Fibroblast of gingiva (primary cell): ENCODE measurements at places on chromosomes 3 and 15.
A peak's percentile ranks its signal among the peaks of the same experiment; 100 is the strongest.

DNA sequence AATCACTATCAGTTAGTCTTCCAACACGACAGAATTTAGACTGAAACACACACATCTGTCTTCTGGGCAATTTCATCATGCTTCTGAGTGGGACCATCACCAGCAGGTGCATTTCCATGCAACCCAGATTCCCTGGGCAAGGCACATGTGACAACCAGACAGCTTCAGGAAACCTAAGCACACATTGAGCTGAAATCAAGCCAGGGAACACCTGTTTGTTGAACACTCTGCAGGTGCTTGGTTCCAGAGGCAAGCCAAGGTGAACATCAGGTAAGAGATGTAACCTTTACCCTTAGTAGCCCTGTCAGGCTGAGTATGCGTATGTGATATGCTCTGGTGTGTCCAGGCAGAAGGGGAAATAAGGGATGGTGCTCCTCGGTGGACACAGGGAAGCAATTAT, 3.3 kb upstream of the PSMD2 start:
- no peak for DNase-seq

DNA sequence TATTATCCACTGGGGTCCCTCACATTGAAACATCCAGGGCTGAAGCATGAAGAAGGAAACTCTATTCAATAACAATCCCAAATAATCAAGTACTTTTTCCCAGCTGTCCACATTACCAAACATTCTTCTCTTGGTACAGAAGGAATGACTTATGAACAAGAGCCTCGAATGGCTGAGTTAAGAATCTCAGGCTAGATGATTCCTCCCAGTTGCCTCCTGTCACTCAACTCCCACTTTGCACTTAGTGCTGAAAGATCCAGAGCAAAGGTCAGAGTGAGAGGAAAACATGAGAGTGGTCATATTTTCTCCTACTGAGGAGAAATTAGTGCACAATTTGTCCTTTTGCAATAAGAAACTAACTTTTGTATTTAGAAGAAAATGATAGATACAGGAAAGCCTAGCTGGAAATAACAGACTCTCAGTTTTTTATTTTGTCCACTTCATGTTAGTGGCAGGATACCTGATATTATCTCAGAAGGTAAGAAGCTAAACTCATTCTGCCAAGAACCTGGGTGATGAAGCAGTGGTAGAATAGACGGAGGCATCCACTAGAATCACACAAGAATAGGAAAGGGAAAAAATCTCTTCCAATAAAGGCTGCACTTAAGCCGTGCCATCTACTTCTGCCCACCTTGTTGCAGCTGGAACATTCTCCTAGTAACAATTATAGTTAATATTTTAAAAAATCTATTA, 46.2 kb downstream of the GADL1 start:
- DNase-seq, result no peak

DNA sequence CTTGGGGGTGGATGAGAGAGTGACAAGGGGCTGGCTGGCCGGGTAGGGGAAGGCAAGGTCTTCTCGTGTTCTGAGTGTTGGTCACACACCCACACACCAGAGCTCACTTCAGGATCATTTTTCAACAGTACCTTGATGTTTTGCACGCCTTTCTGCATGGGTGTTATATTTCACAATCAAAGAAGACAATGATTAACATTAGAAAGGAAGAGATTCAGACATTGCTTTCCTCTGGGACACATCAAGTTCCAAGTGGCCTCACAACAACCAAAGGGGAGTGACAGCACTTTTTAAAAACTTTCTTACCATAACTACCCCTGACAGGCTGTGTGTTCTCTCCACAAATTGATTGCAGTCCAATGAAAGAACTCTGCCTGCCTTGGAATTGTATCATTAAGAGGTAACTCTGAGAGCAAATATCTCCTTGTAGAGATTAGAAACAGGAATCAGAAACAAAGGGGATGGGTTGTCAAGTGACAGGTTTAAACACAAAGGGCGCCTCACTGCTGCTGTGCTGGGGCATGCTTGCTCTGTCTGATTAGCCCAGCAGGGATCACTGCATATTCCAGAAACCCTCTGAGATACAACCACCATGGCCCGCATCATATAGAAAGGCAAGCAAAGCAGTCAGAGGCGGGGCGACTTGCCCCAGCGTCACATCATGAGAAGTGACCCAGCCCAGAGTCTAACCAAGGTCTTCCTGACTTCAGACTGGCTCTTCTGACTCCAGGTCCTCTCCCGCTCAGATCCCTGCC, 230.8 kb downstream of the FEZF2 start:
- no peak for DNase-seq

- no peak for DNase-seq
These were observed 516.4 kb upstream of the DPH6 start for GRCh38 chr15:36062357-36062756.

- no peak for DNase-seq
These were observed 216.1 kb downstream of the THRB start for GRCh38 chr3:24278543-24278942.

- peak; percentile 16 for DNase-seq
These were observed 948.2 kb downstream of the EPHA3 start for GRCh38 chr3:90055666-90056065.

DNA sequence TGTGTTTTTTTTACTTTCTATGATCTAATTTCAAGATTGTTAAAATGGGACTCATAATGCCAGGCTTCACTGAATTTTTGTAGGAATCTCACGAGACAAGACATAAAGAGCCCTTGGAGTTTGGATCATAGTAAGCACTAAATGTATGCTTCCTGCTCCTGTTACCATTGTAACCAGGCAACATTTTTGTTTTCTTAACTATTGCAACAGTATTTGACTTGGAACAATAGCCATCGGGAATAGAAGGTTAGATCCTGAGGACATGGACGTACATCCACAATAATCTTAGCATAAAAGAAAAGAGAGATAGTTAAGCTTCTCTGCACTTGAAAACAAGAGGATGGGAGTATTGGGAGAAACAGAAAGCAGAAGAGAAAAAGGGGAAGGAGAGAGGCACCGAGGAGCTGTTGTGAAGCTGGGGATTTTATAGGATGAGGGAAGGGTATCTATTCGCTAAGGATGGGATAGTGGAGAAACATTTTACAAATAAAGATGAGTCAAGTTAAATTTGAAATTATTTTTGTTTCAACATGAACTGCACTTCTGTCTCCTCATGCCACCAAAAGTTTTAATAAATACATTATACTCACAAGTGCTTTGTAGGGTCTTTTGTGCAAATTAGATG, 131.4 kb downstream of the TMCO5A start:
- DNase-seq, result no peak

DNA sequence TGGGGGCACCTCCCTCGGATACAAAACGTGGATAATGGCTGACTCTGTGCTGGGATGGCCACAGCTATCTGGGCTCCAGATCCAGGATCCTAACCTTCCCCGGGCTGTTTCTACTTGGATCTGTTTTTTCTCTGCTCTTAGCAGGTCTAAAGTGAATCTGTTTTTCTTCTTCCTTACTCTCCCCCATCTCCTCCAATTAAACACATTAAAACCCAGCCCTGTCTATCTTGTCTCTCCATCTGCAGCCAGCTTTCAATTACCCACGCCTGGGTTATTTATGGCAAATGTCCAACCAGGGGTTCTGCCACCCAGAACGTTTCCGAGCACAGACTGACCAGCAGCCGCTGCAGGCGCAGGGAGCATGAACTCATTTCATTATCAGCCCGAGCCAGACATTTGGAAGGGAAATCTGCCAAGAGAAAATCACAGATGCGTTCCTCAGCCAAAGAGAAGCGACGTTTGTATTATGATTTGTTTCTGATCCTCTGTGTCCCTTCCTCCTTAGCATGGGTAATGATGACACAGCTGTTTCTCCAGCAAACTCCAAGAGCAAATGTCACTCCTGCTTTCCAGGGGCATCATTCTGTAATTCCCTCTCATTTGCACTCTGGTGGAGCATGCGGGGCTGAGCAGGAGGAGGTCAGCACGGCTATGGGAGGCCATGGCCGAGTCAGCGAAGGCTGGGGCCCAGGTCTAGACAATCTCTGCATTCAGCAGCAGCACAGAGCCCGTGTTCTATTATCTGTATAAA, 42.0 kb downstream of the UMPS start:
- peak; percentile 75 for DNase-seq

DNA sequence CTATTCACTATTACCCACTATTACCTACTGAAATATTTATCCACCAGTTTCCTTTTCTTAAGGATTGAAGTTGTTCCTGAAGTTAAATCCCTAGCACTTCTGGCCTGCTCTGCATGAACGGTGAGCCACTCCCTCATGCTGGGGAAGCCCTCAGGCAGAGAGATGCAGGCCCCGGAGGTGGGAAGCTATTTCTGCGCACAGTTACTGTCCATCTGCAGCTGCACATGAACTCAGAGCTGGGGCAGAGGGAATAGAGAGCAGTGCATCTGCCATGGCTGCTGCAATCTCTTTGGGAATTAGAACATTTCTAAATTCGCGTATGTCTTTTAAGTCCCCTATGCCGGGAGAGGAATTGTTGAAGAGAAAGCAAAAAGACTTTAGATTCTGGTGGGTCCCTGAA, 6.3 kb upstream of the GALNT15 start:
- no peak for DNase-seq
